ENCODE measurements at places on chromosomes 2 and 18.
A peak's percentile ranks its signal among the peaks of the same experiment; 100 is the strongest.

GRCh38 chr2:109402980-109403840, 210.6 kb downstream of the SEPTIN10 start:
- peak; percentile 44 for DNase-seq

- no peak for DNase-seq
Observed at GRCh38 chr2:20223407-20224163, 1.3 kb downstream of the SDC1 start.

- DNase-seq = no peak
Observed at GRCh38 chr2:72952110-72952823, 34.9 kb downstream of the EMX1 start.

- no peak for DNase-seq
Observed at GRCh38 chr2:43790147-43790546, 16.3 kb downstream of the DYNC2LI1 start.

- DNase-seq = no peak
Observed at GRCh38 chr2:32423536-32423935, 66.7 kb downstream of the BIRC6 start.

- peak; percentile 100 for DNase-seq
Observed at GRCh38 chr2:174487108-174487819, 435 bp upstream of the GPR155 start.

GRCh38 chr2:42169874-42170521, 845 bp downstream of the EML4 start:
- no peak for DNase-seq

All from activated CD4-positive, alpha-beta memory T cell treated with anti-CD3 and anti-CD28 coated beads for 36 hours (primary cell).